ENCODE measurements at places on chromosomes 6 and 20.

DNA sequence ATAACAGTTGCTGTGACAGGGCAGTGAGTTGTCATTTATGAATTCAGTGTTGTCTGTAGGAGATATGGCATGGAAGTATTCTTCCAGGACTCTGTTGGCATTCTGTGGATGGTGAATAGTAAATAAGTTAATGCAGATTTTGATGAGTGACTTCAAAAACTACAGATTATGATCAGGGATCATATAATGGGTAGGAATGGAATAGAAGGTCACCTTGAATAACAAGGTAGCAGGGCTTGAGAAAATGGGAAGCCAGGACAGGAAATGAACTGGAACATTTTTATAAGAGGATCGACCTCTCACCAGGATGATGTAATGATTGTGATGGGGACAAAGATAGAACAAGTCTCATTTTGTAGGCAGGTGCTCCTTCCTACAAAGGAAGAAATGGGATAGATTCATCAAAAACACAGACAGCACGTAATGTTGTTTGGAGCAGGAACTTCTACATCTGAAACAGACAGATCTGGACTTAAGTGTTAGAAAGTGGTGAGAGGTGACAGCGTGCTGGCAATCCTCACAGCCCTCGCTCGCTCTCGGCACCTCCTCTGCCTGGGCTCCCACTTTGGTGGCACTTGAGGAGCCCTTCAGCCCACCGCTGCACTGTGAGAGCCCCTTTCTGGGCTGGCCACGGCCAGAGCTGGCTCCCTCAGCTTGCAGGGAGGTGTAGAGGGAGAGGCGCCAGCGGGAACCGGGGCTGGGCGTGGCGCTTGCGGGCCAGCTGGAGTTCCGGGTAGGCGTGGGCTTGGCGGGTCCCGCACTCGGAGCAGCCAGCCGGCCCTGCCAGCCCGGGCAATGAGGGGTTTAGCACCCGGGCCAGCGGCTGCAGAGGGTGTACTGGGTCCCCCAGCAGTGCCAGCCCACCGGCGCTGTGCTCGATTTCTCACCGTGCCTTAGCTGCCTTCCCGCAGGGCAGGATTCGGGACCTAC lies 30.8 kb upstream of the SSR1 start:
- no peak for DNase-seq

- peak; percentile 51 for DNase-seq
These were observed 224.2 kb downstream of the NFATC2 start for GRCh38 chr20:51318058-51318949.

GRCh38 chr20:44025756-44026155 lies 111.1 kb downstream of the TOX2 start:
- DNase-seq: no peak

DNA sequence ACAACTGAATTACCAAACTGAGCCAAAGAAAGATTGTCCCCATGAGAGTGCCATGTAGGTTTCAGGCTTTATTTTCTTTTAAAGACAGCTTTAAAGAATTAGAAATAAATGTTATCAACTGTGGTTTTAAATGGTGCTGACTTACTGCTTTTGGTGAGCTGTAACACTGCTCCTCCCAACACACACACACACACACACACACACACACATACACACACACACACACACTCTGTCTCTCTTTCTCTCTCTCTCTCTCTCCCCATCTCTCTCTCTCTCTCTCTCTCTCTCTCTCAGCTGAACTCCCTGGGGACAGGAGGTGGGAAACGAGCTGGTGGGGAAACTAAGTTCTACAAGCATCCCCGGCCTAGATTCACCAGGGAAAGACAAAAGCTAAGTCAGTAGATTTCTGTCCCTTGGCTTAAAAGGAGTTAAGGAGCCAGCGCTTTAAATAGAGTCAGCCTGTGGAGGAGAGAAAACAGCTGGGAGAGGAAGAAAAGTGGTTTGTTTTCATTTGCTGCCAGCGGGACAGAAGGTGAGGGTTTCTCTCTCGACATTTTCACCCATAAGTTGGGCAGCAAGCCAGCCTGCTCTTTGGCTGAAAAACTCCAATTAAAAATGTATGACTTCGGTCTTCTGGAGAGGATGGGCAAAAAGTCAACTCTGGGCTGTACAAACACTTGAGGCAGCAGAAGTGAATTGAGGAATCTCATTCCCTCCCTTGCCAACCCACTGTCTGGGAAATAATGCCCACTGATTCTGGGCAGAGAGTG lies 27.4 kb downstream of the CBLN4 start:
- peak; percentile 30 for DNase-seq

DNA sequence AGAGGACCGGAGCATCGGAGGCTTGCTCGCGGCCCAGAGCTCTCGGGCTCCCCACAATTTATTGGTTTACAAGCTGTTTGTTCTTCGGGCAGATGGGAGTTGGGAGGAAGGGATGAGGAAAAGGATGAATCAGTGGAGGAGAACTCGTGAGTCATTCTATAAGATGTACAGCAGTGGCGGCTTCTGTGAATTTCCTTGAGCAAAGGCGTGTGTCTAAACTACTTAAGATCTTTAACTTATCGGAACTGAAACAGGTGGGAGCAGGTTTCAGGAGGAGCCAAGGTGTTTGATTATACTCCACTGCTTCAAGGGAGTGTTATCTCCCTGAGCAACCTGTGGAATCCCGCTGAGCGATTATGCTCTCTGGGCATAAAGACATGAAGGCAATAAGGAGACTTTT lies 50.5 kb upstream of the IBTK start:
- DNase-seq: no peak

GRCh38 chr20:60233018-60233630 lies 274.9 kb downstream of the CDH26 start:
- DNase-seq: no peak

GRCh38 chr6:106163966-106164877 lies 78.1 kb downstream of the PRDM1 start:
- DNase-seq: no peak

DNA sequence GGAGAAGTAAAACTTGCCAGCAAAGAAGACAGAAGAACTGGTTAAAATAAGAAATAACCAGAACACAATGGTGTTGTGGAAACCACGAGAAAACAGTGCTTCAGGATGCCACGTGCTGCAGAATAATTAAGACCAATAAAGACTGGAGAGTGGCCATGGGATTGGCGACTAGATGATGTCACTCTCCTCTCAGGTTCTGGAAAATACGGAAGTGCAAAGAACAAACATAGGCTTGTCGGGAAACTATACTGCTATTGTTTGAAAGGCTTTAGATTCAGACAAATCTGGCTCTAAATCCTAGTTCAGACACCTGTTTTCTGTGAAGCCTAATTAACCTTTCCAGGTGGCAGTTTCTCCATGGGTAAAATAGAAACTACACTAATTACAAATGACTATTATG lies 138.4 kb upstream of the STXBP5 start:
- peak; percentile 85 for DNase-seq

DNA sequence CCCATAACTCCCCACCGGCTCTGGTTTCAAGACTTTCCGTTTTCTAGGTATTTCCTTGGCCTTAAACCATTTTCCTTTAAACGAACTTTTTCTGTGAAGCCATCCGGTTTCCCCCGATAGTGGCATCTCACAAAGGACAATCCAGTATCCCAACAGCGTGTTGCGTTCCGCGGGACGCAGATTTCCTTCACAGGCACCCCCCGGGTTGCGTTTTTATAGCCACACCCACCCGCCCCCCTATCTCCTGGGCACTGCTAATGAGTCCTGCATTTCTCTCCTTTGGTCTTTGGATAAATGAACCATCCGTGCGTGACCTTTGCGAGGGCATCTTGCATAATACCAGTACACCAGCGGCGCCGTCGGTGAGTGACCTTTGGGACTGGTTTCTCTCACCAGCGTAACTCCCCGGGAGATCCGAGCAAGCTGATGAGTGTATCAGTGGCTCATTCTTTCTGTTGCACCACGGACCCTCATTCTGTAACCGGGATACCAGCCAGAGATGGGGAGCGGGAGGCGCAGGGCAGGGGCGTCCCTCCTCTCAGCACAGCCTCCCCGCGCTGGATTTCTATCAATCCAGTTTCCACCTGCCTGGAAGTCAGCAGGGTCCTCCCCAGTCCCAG lies 586 bp upstream of the NQO2 start:
- peak; percentile 76 for DNase-seq

- no peak for DNase-seq
These were observed 51.9 kb upstream of the SYNDIG1 start for GRCh38 chr20:24417485-24417884.

GRCh38 chr6:65072500-65072899 lies 634.5 kb downstream of the EYS start:
- DNase-seq: no peak

- DNase-seq: no peak
These were observed 74.7 kb upstream of the TNFAIP3 start for GRCh38 chr6:137792160-137793033.

GRCh38 chr6:88211446-88211845 lies 45.3 kb upstream of the CNR1 start:
- no peak for DNase-seq

DNA sequence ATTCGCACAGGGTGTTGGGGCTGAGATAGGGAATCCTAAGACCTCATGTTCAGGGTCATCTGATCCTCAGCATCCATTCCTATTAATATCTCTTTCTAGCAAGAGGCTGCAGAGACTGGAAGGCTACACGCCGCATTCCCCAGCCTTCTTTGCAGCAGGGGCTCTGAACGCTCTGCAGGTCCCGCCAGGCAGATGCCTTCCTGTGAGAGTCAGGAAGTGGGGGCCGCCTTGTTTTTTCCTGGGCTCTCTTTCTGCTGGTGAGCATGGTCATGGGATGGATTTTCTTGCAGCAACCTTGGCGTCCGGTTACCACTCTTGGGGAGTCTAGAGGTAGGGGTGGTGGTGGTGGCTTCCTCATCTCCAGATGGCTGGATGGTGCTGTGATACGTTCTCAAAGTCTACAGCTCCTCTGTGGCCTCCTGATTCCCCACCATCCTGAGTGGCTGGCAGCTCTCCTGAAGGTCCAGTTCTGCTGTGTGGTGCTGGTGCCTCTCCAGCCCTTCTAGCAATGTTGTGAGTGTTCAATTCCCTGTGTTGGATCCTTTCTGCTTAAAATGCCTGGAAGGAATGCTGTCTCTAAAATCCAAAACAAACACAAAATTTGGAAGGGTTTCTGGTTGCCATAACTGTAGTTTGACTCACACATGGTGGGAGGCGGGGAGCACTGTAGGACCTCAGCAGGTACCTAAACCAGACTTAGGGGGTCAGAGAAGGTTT lies 111.9 kb downstream of the CEBPB start:
- no peak for DNase-seq

DNA sequence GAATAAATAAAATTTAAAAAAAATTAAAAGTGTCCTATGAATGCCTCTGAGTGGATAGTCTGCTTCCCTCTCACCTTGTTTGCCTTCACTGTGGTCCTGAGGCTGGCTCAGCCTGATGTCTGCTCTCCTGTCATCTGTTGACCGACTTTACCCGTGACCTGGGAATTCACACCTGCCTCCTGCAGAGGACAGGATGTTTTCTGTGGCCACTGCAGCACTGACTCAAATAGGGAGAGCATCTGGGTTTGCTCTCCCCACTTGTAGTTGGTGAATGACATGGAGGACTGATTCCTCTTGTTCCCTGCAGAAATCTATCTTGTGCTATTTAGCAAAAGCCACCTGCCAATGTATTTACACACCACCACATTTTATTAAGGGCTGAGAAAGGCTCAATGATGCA lies 52.4 kb upstream of the ERVFRD-1 start:
- no peak for DNase-seq

DNA sequence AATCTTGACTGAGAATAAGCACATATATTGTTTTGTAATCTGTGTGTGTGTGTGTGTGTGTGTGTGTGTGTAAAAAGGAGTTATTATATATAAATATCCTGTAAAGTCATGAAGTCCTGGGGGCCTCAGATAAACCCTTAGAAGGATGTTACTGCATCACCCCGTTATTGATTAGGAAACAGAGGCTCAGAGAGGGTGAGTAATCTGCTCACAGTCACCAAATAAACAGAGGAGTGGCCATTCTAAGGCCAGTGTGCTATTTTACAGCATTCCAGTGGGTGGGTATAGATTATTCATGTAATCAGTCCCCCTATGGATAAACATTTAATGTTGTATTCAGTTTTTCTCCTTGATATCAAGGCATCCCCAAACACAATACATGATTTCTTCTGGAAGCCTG lies 87.1 kb downstream of the CDC5L start:
- DNase-seq: no peak

- no peak for DNase-seq
These were observed 229.5 kb downstream of the ERMARD start for GRCh38 chr6:169980826-169981450.

DNA sequence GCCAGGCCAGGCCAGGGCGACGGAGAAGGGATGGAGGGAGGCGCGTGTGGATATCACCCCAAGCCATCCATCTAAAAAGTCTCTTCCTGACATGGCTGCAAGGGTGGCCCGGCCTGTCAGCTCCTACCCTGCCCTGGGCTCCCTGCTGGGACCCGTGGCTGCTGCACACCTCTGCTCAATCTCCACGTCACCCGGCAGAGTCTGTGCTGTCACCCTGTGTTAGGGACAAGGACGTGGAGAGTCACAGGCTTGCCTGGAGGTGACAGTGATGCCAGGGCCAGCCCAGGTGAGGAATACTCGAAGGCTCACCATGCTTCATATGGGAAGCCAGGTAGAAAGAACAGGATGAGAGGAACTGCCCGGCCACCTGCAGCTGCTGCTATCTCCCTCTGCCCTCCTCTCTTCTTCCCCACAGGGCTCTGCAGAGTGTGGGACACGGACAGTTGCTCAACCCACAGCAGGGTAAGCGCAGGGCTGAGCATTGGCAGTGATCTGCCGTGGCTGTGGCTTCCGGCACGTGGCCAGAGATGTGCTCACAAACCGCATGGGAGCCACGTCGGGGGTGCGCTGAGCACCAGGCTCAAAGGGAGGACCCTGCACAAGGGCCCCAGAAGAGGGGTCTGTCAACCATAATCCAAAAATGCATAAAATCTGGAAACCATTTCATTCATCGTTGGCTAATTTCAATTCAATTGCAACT lies 214.3 kb downstream of the DLL1 start:
- no peak for DNase-seq

Data from NCI-H1105 treated with DMSO at 0.1 percent for 48 hours (cell line).